ENCODE measurements at places on chromosomes 1 and 21.

DNA sequence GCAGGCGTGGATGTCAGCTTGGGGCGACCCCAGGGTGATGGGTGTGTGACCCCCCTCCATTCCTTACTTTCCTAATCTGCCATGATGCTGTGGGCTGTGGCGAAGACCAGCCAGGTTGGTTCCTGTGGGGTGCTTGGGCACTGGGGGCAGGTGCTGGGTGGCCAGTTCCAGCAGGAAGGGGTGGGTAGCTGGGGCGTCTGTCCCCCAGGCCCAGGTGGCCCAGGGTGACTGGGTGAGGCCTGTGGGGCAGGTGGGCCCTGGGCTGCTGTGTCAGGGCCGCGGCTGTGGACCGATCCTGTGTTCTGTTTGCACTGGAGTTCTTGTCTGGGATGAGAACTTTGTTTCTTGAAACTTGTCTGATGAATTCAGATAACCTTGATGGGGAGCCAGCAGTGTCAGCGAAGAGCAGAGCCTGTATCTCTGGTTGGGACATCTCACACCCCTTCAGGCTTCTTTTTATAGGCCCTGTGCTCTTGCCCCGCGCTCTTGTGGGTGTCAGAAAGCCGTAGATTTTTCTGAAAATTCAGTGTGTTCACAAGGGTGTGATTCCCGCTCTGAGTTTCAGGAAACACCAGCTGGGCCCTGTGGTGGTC is 3.7 kb downstream of the PRKCZ start:
- DNase-seq = no peak

GRCh38 chr1:234281826-234282489 is 91.3 kb upstream of the COA6 start:
- peak; percentile 11 for DNase-seq

GRCh38 chr1:202291001-202291400 is 50.7 kb downstream of the UBE2T start:
- no peak for DNase-seq

DNA sequence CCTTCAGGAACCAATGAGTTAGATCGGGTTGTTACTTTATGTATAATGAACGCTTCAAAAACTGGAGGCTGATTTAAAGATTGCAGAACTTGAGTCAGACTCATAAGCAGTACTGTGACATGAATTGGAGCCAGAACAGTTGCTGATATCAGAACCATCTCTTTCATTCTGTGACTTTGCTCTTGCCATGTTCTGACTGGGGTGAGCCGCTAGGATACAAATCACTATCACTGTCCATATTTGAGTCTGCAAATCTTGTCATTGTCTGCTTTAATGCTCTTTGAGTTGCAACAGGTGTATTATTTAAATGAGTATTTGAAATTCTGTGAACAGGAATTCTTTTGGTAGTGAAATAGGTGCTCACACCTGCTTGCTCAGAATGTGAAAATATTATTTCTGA is 52.5 kb downstream of the LRIG2 start:
- DNase-seq = no peak

- no peak for DNase-seq
These were observed 17.0 kb downstream of the DENND2D start for GRCh38 chr1:111183308-111184069.

DNA sequence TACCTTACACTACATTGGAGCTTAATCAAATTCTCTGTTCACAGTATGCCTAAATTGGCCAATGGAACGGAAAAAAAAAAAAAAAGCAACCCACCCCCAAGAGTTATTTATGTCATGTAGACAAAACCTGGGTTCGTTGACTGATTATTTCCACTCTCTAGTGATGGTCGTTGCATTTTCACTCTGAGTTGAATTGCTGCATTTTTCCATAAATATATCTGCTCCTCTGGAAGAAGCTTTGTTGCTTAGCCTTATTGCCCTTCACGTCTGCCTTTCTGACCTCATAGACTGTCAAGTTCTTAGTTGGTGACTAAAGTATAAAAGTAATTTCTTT is 90.2 kb upstream of the RUNX1 start:
- DNase-seq = no peak

DNA sequence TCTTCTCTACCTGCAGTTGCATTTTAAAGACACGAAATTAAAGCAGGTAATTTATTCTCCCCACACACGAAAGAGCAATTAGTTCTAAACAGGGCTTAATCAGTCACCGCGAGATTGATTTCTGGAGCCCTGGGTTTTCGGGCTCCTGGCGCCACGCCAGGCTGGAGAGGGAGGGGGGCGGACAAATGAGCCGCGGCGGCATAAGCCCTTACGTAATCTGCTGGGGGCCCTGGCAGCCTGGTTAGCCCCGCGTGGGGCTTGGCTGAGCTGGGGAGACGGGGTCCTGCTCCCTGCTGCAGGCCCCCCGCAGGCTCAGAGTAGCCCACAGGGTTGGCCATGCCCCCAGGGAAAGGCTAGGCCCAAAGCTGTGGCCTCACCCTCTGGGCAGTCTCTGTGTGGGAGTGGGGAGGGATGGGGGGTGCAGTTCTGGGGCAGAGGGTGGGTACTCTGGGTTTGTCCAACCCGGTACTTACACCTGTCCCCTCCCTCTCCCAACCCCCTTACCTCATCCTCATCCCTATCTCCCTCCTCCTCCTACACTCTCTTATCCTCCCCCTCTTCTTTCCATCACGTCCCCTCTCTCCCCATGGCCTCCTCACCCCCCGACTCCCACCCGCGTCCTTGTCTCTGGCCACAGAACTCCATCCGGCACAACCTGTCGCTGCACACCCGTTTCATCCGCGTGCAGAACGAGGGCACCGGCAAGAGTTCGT is 19.9 kb downstream of the FOXO6 start:
- DNase-seq = no peak

GRCh38 chr1:221778535-221779142 is 36.8 kb upstream of the DUSP10 start:
- DNase-seq = no peak

- DNase-seq = no peak
These were observed 504.9 kb downstream of the OMA1 start for GRCh38 chr1:58041621-58042020.

- DNase-seq = no peak
These were observed 129.2 kb downstream of the PLPP3 start for GRCh38 chr1:56450004-56450666.

DNA sequence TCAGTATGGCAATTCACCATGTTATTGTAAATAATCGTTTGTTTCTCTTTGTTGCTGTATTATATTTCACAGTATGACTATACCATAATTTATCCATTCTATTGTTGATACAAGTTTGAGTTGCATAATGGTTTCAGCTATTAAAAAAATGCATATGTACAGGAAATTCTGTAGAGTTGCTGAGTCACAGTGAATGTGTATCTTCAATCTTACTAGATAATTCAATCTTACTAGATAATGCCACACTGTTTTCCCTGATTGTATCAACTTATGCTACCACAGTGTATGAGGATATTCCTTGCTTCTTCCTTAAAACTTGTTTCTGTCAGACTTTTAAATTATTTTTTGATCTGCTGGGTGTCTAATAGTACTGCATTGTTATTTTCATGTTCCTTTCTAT is 3.5 kb upstream of the COA6 start:
- DNase-seq = no peak

GRCh38 chr1:183032122-183032921 is 9.1 kb downstream of the LAMC1 start:
- no peak for DNase-seq

DNA sequence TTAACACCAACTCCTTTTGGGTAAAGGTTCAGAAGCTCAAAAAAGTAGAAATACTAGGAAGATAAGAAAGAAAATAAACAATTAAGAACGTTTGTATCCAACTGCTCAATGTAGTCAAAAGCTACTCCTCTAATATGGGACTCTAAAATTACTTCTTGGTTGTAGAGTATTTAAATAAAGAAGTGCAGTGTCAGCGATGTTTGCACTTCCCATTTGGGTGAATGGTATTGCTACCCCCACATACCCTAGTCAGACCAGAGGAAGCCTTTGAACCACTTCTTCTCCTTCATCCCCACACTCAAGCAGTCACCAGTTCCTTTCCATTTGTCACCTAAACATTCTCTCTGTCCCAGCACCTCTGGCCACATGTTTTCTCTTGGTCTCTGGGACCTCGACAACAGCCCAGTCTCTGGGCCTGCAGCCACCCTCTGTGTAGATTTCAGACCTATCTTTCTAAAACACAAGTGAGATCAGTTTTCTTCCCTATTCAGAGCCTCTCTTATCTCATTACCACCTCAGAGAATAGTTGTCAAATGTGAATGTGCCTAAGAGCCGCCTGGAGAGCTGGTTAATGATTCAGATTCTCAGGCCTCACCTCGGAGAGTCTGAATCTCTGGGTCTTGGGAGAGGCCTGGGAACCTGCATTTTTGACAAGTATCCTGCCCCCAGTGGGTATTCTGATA is 109.8 kb downstream of the OMA1 start:
- DNase-seq = no peak

DNA sequence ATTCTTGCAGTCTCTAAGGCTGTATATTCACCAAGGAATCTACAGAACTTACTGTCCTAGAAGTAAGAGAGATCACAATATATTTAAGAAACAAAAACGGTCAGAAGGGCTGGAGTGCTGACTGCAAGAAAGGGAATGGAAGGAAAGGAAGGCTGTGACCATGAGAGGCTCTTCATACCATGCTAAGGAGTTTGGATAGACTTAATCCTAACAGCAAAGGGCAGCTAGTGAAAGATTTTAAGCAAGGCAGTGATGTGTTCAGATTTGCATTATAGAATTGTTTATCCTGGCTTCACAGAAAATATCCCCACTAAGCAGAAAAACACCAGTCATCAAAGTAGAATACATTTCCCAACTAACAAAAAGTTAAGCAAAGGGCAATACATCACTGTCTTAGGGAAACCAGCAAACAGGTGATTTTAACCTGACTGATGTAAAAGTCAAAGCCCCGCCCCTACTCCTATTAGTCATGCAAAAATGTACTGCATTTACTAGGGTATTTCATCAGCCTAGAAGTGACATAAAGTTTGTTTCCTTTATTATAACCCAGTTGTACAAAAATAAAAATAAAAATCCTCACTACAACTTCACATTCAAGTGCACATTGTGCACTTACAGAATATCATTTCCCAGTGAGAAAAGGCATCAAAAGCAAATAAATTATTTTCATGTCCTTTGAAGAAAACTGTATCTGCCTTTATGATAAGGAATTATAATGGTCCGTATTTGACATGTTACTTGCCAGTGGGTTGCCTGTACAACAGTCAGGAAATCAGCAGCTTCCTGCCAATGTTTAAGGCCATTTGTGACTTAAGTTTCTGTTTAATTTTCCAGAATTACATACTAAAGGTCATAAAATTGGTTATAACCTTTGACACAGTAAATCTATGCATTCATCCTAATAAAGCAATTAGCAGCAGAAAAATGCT is 17.2 kb downstream of the JAK1 start:
- DNase-seq = peak; percentile 38

GRCh38 chr1:181169281-181169865 is 80.9 kb downstream of the IER5 start:
- no peak for DNase-seq

DNA sequence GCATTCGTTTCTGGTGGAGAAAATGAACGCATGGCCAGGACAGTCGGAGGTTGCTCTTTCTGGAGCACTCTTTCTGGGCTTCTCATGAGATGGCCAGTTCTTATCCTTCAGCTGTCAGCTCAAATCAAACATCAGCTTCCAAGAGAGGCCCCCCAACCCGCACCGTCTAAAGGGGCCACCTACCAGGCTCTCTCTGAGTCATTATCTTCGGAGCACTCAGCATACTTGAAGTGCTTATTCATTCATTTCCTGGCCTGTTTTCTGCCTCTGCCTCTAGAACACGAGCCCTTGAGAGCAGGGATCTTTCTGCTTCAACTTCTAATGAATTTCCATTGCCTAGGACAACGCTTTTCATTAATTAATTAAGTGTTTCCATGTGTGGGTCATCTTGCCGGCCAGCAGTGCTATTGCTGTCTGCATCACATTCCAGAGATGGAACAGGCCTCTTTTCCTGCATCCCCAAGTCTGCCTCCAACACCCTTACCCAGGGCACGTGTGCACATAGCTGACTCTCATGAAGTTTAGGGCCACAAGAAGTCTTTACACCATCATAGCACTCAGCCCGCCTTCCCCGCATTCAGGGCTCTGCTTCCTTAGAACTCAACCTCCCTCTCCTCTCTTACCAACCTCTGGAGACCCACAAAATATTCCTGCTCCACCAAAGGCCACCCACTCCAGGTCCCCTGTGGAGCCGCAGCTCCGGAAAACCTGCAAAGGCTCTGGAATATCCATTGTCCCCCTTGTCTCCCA is 52.1 kb upstream of the LAPTM5 start:
- DNase-seq = peak; percentile 72

- DNase-seq = peak; percentile 81
These were observed 8.4 kb upstream of the DDAH1 start for GRCh38 chr1:85473390-85473789.

DNA sequence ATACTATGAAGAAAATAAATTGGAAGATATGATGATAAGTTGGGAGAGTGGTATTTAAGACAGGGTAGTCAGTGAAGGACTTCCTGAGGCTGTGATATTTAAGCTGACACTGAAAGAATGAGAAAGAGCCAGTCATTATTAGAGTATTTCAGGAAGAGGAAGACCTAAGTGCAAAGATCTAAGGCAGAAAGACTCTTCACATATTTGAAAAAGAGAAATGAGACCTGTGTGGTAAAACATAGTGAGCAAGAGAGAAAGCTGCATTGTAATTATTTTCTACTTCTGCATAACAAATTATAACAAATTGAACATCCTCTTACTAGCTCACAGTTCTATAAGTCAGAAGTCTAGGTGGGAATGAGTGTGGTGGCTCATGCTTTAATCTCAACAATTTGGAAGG is 34.6 kb upstream of the DOCK7 start:
- no peak for DNase-seq

DNA sequence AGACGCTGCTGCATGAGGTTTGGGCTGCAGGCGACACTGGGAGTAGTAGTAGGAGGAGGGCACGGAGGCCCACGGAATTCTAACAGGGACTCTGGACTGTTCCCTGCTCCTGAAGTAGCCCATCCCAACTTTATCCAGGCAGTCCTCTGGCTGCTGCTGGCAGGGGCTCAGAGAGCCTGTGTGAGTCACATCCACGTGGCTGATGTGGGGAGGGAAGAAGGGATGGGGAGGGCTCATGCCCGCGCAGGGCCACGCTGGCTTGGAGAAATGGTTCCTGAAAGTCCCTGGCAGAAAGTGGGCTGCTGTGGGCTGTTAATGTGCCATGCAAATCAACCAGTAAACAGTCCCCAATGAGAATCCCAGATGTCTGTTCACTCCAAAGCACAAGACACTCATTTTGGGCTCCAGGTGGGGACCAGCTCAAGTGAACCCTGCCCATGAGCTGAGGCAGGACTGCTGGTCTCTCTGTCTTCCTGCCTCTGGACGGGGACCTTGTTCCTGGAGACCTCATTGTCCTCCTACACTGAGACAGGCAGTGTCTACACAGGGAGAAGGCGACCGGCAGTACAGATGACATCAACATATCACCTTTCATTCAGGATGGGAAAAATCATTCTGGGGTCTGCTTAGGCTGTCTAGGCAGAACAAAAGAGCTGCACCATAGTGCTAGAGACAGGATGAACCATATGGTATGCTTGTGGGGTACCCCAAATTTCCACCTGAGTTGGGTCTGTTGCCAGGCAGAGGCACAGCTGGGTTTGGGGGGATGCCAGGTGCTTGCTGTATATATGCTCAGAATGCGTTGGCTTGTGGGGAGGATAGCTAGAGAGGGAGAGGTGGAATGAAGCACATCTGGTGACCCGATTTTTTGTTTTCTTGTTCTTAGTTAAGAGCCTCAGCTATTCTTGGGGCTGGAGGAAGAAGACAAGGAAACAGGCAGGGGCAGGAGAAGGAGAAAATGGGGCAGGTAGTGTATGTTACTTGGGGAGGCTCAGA is 57.9 kb upstream of the FMOD start:
- DNase-seq = peak; percentile 80
